NCI-H345 (cell line): ENCODE measurements at places on chromosomes 16 and 17.

GRCh38 chr16:71954699-71955195, 45.5 kb downstream of the PKD1L3 start:
- no peak for DNase-seq

- DNase-seq, result peak; percentile 42
These were observed 11.8 kb upstream of the SLFN13 start for GRCh38 chr17:35460354-35460851.

DNA sequence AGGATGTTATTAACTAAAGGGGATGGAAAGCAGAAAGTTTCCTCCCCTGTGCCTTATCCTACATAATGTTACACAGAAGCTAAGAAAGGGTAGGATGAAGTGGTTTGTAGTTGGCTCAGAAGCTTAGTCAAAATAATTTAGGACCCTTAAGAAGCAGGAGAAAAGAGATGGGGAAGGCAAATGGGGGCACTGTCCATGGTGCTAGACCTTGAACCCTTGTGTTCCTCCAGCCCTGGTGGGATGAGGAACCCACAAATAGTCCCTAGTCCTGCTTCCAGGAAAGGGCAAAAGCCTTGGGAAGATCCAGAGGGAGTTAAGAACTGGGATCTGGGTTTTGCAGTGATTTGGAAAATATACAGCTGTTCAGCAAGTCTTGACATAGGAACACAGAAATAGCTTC, 54.5 kb downstream of the SLC5A11 start:
- DNase-seq, result no peak

DNA sequence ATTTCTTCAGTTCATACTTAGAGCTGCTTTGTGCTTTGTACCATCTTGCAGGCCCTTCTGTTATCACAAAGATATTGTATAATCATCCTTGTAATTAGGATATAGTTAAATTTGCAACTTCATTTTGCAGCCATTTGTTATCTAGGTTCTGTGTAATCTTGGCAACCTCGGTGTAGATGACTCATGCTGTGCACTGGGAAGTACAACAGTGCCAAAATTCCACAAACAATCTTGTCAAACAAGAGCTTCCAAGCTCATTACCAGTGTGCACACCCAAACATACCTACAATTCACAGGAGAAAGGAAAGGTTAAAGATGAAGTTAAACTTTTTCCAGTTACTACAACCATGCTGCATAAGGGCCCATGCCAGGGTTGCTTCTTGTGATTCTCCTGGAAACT, 1231.8 kb downstream of the CDH11 start:
- DNase-seq, result no peak

- no peak for DNase-seq
These were observed 386.1 kb downstream of the SEC14L1 start for GRCh38 chr17:77526728-77527350.

GRCh38 chr16:29825145-29826044, 5.1 kb downstream of the MVP start:
- no peak for DNase-seq

GRCh38 chr17:8048236-8048635, 9.4 kb downstream of the ALOX15B start:
- DNase-seq, result no peak

GRCh38 chr17:63173450-63173849, 207.4 kb downstream of the TANC2 start:
- DNase-seq, result no peak

DNA sequence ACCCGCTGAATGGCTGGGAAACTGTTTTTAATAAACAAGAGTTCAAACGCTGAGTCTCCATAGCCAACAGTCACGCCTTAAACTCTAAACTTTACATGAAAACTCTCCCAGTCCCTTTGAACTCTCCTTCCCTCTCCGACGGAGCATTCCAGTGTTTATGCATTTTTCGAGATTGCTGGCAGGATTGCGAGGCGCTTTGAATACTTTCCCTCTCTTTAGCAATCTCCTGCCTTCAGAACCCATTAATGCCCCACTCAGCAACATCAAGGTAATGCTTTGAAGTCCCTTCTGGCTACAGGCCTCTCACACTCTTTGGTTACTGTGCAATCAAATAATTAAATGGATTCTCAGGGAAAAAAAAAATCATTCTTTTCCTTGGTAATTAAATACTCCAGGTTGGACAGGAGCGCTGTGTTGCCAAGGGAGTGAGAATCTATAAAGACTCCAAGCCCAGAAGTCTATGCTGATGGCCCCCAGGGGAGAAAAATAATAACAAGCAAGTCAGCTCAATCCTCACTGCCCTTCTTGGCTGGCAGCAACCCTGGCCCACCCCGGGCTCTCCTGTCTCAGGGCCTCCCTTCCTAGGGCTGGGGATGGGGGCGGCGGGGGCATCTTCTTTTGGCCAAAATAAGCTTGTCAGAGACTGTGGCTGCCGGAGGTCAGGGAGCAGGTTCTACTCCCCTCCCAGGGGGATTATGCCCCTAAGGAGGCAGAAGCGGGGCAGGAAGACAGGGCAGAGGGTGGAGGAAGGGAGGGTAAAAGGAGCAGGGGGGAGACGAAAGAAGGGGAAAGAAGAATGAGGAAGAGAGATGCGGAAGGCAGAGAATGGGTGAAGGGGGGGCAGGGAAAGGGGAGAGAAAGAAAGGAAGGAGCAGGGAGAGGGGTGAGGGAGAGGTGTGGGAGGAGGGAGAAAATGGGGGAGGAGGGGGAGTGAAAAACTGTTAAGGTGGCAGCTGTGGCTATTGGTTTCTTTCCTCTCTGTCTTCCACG, 45.2 kb downstream of the AXIN2 start:
- no peak for DNase-seq

GRCh38 chr17:60386147-60387058, 5.5 kb downstream of the USP32 start:
- DNase-seq, result no peak

GRCh38 chr16:10552998-10553491, 27.4 kb downstream of the EMP2 start:
- no peak for DNase-seq

- no peak for DNase-seq
These were observed 16.5 kb upstream of the NF1 start for GRCh38 chr17:31078290-31078689.

- DNase-seq, result no peak
These were observed 1.8 kb upstream of the TCAP start for GRCh38 chr17:39663340-39663687.

DNA sequence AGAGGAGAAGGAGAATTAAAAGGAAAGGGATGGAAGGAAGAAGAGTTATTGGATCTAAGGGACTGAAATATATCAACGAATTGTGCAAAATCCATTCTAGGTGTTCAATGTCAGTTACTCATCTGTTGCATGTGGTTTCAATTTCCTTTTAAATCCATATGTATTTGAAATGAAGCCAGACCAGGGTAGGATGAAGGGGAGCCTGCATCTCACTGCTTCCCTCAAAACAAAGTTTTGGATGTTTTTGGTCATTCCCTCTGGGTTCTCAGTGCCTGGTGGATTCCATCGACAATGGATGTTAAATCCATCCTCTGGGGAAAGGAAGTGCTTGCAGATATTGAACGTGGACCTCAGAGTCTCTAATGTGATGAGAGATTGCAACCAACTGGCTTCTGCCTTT, 103.5 kb upstream of the XYLT1 start:
- DNase-seq, result no peak

DNA sequence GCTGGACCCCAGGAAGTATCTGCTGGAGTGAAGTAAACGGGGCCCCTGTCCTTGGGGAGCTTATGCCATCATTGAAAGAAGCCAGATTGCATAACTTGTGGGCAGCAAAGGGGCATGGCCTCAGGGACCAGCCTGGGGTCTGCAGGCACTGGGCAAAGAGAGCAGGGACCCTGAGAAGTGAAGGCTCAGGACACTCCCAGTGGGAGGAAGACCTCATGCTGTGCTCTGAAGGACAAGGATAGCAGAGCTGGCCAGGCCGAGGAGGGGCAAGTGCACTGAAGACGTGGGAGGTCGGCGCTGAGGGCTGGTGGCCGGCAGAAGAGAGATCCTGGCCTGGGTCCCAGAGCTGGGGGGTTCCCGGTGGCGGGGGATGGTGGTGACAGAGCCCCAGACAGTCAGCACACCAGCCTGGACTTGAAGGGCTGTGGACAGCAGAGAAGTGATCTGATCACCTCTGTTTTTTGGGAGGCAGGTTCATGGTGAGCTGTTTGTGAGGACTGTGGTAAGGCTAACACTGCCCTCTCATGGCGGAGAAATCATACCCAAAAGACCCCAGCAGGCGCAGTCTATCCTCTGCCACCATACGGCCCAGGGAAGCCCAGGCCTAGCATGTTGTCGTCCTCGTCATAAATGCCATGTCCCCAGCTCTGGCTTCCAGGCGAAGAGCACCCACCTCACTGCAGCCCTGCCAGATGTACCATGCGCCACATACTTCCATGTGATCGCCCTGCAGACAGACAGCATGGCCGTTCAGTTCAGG, 7.1 kb upstream of the CNP start:
- no peak for DNase-seq

- no peak for DNase-seq
These were observed 879.7 kb upstream of the EEF2KMT start for GRCh38 chr16:5977329-5977728.

GRCh38 chr17:67534941-67535340, 157.9 kb downstream of the PITPNC1 start:
- DNase-seq, result no peak

DNA sequence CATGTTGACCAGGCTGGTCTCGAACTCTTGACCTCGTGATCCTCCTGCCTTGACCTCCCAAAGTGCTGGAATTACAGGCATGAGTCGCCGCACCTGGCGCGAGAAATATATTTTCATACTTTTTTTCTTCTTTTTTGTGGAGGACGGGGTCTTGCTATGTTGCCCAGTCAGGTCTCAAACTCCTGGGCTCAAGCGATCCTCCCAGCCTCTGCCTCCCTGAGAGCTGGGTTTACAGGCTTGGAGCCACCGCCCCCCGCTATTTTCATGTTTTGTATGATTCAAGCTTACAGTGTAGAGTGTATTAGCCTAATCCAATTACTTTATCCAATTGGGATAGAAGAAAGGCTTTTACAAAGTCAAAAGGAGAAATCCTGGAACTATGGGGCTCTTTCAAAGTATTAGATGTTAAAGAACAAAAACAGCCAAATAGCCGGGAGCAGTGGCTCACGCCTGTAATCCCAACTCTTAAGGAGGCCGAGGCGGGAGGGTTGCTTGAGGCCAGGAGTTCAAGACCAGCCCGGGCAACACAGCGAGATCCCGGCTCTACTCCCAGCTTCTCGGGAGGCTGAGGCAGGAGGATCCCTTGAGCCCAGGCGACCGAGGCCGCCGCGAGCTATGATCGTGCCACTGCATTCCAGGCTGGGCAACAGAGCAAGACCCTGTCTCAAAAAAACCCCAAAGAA, 1.4 kb upstream of the MAP1LC3B start:
- no peak for DNase-seq
